ENCODE measurements at places on chromosomes 6 and 20. TPM values are rescaled to one million over a fixed set of nuclear protein-coding genes. Genes with fewer than 3 reads are reported as not detected.

DNA sequence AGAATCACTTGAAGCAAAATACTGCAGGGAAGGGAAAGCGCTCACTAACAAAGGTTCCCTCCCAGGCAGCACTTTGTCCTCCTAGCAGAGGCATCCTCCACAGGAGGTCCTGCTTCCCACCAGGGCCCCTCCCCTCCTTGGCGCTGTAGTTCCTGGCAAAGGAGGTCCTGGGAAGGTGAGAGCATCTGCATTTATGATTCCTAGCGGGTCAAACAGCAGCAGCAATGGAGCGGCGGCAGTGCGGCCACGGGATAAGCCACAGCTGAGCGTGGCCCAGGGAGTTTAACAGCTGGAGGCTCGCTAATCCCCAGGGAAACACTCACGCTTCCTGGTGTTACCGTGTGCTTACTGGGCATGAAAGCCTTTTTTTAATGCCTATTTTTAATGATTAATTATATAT is 185.8 kb downstream of the TTLL2 start:
- DNase-seq, result peak; percentile 25

DNA sequence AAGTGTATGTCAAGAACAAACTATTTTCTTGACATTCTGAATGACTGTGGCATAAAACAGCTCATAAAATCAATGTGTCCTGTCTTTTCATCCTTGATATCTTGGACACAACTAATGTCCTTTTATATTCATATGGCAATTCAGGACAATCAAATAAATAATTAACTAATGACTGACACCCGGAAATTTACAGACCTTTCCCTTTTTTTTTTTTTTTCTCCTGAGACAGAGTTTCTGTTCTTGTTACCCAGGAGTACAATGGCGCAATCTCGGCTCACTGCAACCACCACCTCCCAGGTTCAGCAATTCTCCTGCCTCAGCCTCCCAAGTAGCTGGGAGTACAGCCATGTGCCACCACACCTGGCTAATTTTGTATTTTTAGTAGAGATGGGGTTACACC is 107.1 kb upstream of the LGSN start:
- no peak for DNase-seq

The PSMB8 gene
- total RNA-seq, result 34.3 TPM

GRCh38 chr6:110044096-110044495 is 66.0 kb downstream of the GPR6 start:
- no peak for DNase-seq

DNA sequence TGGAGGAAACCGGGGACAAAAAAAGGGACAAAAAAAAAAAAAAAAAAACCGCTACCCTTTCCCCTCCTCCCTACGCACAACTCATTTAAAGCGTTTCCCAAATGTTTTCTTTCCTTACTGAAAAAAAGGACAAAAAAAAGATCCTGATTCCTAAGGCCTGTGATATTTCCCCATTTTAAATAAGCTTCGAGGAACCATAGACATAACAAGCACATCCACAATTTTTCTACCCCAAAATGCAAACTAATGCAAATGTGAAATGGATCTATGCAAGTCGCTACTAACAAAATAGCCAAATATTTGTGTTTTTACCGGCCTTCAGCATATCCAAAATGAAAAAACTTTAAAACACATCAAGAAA is 1.4 kb upstream of the ZNF217 start:
- DNase-seq, result no peak

DNA sequence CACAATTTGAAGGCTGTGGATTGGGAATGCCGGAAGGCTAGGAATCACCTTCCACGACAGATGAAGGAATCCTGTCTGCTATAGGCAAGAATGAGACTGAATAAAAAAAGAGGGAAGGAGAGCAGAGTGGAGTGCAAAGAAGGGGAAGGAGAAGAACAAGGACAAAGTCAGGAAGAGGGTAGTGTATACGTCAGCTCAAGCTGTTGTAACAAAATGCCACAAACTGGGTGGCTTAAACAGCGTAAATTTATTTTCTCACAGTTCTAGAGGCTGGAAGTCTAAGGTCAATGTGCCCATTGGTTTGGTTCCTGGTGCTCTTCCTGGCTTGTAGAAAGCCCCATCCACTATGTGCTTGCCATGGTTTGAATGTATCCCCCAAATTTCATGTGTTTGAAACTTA is 104.5 kb downstream of the TTLL2 start:
- DNase-seq, result no peak

GRCh38 chr20:13348311-13349234 is 127.5 kb downstream of the ISM1 start:
- no peak for DNase-seq

The BPIFB1 gene
- total RNA-seq, result not detected

The HLA-DQA1 gene
- total RNA-seq, result 6.6 TPM

DNA sequence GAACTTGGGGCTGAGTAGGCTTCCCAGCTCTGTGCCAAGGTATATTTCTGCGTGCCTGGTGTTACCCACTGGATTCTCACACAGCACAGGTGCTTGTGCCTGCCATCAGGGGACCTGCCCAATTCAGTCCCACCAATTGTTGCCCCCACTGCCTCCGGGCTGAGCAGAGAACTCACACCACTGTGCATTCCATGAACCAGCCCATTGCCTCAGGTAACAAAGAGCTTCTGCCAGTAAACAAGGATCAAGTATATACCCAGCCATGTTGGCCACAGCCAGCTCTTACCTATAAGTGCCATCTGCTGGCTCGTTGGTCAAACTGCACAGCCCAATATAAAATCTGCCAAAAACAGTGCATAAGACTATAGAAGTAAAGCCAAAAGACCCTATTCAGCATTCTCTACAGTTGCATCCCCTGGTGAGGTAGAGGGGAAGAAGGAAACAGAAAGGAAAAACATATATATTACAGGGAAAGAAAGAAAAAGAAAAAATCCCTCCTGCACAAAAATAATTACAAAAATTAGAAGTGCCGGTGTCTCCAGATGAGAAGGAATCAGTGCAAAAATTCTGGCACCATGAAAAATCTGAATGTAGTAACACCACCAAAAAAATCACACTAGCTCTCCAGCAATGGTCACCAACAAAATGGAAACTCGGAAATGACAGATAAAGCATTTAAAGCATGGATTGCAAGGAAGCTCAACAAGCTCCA is 241.4 kb downstream of the IBTK start:
- DNase-seq, result no peak

The EPPIN gene
- not detected for total RNA-seq

The ENTPD6 gene
- total RNA-seq, result 26.0 TPM
